Stimulated activated CD8-positive, alpha-beta memory T cell treated with anti-CD3 and anti-CD28 coated beads, Interleukin-4, amount 100 ng/mL, for 4 hours (primary cell): ENCODE measurements at places on chromosomes 1 and 21.

DNA sequence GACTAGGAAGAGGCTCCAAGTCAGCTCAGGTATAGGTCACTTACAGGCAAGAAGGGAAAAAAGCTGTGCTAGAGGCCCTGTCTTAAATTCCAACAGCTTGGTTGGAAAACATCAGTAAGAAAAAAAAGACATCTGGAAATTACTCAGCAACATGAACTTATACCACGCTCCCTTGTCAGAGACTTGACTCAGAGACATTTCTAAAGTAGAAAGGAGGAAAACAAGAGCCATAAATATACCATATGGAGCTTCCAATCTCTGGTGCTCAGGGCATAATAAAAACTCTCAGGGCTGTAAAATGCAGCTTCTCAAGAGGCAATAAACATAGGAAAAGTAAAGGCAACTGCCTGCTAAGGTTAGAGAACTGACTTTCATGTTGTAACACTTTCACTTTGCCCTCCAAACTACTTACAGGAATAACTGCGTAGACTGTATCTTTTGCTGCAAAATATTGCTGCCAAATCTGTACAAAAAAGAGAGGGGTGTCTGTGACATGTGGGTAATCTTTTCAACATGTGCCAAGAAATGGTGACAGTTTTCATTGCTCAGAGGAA is 14.7 kb downstream of the ATPAF1 start:
- DNase-seq, result no peak

DNA sequence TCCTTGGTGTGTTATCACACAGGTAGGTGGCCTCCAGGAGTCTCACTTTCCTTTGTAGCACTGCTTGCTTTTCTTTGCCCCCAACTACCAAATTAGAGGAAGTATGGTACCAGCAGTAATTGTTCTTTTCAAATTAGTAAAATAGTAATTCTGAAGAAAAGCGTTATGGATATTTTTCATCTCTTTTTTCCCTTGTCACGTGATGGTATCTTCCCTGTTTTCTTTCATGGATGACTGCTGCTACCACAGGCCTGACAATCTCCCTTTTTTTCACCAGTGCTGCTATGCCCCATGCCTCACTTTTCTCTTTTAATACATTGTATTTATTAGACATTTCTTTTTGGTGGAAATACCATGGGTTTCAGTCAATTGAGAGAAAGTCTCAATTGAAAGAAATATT is 3.3 kb downstream of the ZBTB37 start:
- no peak for DNase-seq

DNA sequence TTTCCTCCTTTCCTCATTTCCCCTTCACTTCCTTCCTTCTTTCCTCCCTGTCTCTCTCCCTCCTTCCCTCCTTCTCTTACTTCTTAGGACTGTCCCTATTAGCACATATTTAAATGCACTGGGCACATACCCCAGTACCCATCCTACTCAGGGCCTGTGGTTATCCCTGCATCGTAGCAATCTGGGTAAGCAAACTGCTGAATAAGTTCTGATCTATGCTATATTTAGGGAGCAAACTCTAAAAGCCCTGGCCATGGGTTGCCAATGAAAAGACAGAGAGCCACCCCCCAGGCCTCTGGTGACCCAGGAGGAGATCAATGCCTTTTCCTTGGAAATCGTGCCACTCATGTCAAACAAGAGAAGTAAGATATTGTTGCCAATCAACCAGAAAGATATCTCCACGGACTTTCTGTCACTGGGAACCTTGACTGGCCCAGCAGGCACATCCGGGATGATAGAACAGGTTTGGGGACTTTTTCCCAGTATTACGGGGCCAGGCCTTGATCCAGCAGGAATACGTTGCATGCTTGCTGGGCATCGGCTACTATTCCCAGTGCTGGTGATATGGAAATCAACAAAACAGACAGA is 5.4 kb downstream of the FAM3B start:
- DNase-seq, result no peak

DNA sequence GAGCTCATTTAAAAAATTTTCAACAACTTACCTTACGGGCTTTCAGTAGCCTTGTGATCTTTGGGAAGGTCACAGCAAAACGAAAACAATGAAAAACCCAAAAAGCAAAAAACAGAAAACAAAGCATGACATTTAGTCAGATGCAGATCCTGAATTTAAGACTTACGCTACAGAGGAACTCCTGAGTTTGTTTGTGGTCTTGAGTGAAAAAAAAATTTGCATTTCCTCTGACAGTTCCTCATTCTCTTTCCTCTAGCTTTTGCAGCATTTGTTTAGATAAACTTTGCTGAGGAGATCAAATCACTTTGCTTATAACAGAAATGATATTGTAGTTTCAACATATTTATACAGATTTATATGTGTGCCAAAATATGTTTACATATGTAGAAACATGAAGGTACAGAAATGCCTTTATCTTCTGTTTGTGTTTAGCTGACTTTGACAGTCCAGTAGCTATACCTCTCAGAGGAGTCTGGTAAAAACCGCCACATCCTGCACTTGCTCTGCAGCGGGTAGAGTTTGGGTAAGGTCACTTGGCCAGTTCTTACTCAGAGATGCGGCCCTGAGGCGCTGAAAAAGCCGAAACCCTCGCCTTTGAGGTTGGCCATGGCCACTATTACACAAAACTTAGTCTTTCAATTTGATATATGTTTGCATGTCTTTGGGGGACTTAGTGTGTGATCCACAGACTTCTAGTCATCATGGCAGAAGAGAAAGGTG is 142.5 kb downstream of the TNR start:
- no peak for DNase-seq

DNA sequence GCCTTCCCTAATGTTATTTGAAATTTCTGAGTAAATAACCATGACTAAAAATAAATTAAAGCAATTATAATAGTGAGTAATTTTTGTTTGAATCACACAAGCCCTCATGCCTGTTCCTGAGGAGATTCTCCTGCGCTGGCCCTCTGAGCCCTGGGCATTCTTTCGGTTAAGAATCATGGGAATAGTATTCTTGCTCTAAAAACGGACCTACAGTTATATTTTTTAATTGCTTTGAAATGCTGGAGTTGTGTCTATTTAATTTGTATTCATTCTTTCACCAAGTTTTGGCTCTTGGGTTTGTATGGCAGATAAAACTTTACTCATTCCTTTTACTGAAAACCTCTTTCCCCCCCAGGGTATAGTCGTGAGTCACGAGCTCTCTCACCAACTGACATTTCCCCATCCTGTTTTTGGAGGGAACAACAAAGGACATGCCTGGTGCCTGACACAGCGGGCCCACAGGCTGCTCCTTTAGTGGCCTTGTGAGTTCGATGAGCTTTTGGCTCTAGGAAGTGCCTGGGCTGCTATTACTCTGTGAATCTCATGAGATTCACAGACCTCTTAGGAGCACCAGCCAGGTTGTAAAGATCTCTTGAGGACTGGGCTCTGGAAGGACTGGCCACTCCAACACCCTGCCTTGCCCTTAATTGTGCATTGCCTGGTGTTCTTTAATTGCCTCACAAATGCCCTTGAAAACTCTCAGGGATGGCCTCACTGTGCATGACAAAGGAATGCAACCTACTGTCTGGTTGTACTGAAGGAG is 58.6 kb downstream of the DDR2 start:
- no peak for DNase-seq

- DNase-seq, result no peak
Observed at GRCh38 chr1:15956150-15956549, 19.8 kb downstream of the ZBTB17 start.

- no peak for DNase-seq
Observed at GRCh38 chr1:97423403-97423802, 497.4 kb downstream of the DPYD start.

DNA sequence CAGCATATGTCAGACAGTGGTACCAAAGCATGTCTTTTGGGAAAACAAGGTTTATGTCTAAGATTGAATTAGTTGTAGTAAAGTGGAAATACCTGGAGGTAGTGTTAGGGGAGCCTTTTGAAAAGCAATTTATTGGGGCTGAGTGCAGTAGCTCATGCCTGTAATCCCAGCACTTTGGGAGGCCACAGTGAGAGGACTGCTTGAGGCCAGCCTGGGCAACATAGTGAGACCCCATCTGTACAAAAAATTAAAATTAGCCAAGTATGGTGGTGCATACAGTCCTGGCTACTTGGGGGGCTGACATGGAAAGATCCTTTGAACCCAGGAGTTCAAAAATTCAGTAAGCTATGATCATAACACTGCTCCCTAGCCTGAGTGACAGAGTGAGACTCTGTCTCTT is 7.3 kb downstream of the ZMPSTE24 start:
- no peak for DNase-seq

- no peak for DNase-seq
Observed at GRCh38 chr1:10754568-10755329, 41.7 kb downstream of the CASZ1 start.

- no peak for DNase-seq
Observed at GRCh38 chr1:68528243-68528642, 31.4 kb upstream of the DEPDC1 start.

- DNase-seq, result no peak
Observed at GRCh38 chr1:57019236-57019839, 53.5 kb upstream of the C8B start.

DNA sequence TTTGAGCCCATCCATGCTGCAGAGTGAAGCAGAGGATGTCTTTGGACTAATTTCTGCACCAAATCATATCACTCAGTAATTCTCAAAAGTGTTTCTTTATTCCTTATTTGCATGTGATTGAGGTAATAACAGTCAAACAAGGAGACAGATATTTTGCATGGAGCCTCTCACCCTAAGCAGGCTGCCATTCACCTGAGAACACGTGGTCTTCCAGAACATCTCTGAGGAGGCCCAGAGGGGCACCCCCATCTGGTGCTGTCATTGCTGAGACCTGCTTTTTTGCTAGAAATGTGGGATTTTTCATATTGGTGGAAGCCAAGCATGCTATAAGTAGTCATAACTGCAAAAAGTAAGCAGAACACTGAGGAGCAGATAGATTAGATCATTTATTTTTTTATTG is 7.7 kb downstream of the SLC37A1 start:
- no peak for DNase-seq

- DNase-seq, result no peak
Observed at GRCh38 chr1:159005676-159006075, 4.0 kb upstream of the IFI16 start.

- no peak for DNase-seq
Observed at GRCh38 chr1:4585216-4585615, 69.2 kb upstream of the AJAP1 start.

- no peak for DNase-seq
Observed at GRCh38 chr1:241413974-241414373, 57.0 kb upstream of the RGS7 start.

- DNase-seq, result no peak
Observed at GRCh38 chr21:42734323-42734971, 81.0 kb downstream of the PDE9A start.

DNA sequence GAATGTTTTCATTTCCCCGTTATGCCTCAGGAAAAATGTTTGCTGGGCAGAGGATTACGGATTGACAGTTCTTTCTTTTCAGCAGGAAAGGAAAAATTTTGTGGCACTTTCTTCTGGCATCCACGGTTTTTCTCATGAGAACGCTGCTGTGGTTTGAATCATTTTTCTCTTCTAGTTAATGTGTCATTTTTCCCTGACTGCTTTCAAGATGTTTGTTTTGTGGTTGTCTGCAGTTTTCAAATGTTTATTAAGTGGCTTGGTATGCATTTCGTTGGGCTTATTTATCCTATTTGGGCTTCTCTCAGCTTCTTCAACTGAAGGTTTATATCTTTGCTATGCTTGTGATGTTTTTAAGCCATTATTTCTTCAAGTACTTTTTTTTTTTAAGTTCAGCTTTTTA is 359.0 kb downstream of the RGS7 start:
- no peak for DNase-seq
